CD8-positive, alpha-beta memory T cell (primary cell): ENCODE measurements at places on chromosomes 11 and 22. TPM values are rescaled to one million over a fixed set of nuclear protein-coding genes. Genes with fewer than 3 reads are reported as not detected.
A peak's percentile ranks its signal among the peaks of the same experiment; 100 is the strongest.

The DEUP1 gene
- total RNA-seq = not detected

The NDUFA6 gene
- total RNA-seq = 126 TPM

The PEX26 gene
- 56.7 TPM for total RNA-seq

The CARD18 gene
- total RNA-seq = not detected

The ACTN3 gene
- 0.33 TPM for total RNA-seq

The KRTAP5-1 gene
- total RNA-seq = not detected

The TMEM151A gene
- not detected for total RNA-seq

The ROBO4 gene
- not detected for total RNA-seq

The CRKL gene
- 94.0 TPM for total RNA-seq

The ARHGAP42 gene
- total RNA-seq = 0.18 TPM

- H3K4me1 ChIP-seq = no peaks in the 10 kb centered on the region
- no peak overlapping the region for H3K27ac ChIP-seq
- H3K4me3 ChIP-seq = no peak overlapping the region
- H3K36me3 ChIP-seq = no peaks in the 10 kb centered on the region
- no peaks in the 10 kb centered on the region for H3K27me3 ChIP-seq
These were observed 12.4 kb downstream of the SLC25A18 start for GRCh38 chr22:17575681-17576080.

DNA sequence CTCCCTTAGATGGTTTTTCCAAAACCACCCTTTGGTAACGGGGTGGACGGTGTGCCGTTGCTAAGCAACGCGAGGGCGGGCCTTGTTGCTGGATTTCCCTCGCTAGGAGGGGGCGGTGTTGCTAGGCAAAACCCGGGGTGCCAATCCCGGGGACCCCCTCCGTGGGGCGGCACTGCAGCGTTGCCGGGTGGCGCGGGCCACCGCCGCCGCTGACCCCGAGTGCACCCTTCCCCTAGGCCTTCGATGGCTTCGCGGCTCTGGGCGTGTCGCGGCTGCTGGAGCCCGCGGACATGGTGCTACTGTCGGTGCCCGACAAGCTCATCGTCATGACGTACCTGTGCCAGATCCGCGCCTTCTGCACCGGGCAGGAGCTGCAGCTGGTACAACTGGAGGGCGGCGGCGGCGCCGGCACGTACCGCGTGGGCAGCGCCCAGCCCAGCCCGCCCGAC lies 8.9 kb downstream of the EHBP1L1 start:
- no peak for DNase-seq
- no peak overlapping the region for H3K27ac ChIP-seq
- H3K4me3 ChIP-seq = no peak overlapping the region
- peaks cover 20% of the 10 kb centered on the region for H3K36me3 ChIP-seq
- H3K4me1 ChIP-seq = peaks cover 17% of the 10 kb centered on the region

DNA sequence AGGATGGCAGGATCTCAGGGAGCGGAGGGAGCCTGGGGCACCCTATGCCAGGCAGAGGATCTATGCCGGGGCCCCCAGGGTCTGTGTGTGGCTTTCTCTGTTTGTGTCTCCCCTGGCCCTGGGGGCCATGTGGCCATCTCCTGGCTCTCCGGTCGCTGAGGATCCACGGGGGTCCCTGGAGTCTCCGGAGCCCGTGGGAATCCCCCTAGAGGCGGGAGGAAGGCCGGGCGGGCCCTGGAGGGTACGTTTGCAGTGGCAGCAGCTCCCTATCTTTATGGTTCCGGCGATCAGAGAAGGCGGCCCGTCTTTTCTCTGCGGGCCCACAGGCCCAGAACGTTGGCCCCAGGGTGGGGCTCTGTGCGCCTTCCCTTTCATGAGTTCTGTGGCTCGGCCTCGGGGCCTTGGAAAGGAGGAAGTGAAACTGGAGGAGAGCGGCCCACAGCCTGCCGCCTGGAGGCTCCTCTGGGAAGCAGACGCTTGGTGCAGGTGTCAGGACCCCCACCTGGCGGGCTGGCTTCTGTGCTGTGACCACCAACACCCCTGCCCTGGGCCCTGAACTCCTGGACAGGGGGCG lies 82.1 kb downstream of the KCNQ1 start:
- H3K4me1 ChIP-seq = peaks cover 12% of the 10 kb centered on the region
- H3K4me3 ChIP-seq = no peak overlapping the region
- H3K27me3 ChIP-seq = no peaks in the 10 kb centered on the region
- no peaks in the 10 kb centered on the region for H3K36me3 ChIP-seq
- H3K27ac ChIP-seq = no peak overlapping the region

- H3K27ac ChIP-seq = no peak overlapping the region
- H3K27me3 ChIP-seq = no peaks in the 10 kb centered on the region
- H3K36me3 ChIP-seq = no peaks in the 10 kb centered on the region
- H3K4me3 ChIP-seq = no peak overlapping the region
- DNase-seq = no peak
These were observed 7.7 kb downstream of the E2F8 start for GRCh38 chr11:19232910-19233503.

GRCh38 chr11:63840356-63841060 lies 1.6 kb downstream of the MARK2 start:
- no peaks in the 10 kb centered on the region for H3K36me3 ChIP-seq
- peaks cover 46% of the 10 kb centered on the region for H3K4me1 ChIP-seq
- H3K27me3 ChIP-seq = no peaks in the 10 kb centered on the region

GRCh38 chr11:415640-416041 lies 842 bp upstream of the SIGIRR start:
- no peaks in the 10 kb centered on the region for H3K36me3 ChIP-seq
- DNase-seq = no peak
- peak overlapping the region; percentile 83 for H3K4me3 ChIP-seq
- peaks cover 19% of the 10 kb centered on the region for H3K4me1 ChIP-seq

DNA sequence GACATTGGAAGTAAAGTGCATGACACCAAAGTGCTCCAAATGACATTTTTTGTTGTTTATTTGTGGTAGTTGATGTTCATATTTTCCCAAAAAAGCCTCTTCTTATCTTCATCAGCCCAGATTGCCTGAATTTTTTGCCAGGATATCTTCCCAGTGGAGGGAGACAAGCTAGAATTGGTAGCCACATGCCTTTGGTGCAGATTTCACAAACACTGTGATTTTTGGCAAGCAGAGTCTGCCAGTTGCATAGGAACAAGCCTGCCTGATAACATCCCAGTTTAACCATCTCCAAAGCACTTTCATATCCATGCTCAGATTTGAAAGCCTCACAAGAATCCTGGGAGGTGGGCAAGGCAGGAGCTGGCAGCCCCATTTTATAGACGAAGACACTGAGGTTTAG lies 102.3 kb upstream of the SYT13 start:
- H3K4me3 ChIP-seq = no peak overlapping the region
- no peaks in the 10 kb centered on the region for H3K36me3 ChIP-seq
- H3K27ac ChIP-seq = no peak overlapping the region
- DNase-seq = no peak
- no peaks in the 10 kb centered on the region for H3K27me3 ChIP-seq
- H3K4me1 ChIP-seq = no peaks in the 10 kb centered on the region

GRCh38 chr11:129695571-129696308 lies 119.9 kb upstream of the TMEM45B start:
- peak overlapping the region; percentile 67 for H3K4me3 ChIP-seq
- H3K27ac ChIP-seq = no peak overlapping the region
- H3K27me3 ChIP-seq = no peaks in the 10 kb centered on the region

DNA sequence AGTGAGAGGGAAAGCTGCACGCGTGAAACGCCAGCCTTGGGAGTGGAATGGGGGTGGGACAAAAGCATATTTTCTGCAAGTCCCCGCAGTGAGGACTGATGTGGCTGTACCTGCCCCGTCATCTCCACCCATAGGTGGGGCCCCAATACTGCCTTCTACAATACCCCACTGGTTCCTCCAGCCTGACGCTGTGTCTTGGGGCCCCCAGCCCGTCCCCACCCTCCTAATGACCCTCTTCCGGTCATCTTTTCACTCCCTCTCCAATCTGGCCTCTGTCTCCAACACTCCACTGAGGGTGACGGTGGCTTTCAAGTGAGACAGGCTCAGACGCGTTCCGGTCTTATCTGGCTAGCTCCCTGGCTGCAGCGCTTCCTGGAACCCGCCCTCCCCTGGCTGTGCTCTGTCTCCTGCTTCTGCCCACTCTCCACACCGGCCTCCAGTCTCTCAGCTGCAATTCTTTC lies 104.2 kb downstream of the MICAL3 start:
- peaks cover 6% of the 10 kb centered on the region for H3K4me1 ChIP-seq
- DNase-seq = no peak
- no peaks in the 10 kb centered on the region for H3K36me3 ChIP-seq
- H3K4me3 ChIP-seq = no peak overlapping the region
- H3K27me3 ChIP-seq = no peaks in the 10 kb centered on the region

DNA sequence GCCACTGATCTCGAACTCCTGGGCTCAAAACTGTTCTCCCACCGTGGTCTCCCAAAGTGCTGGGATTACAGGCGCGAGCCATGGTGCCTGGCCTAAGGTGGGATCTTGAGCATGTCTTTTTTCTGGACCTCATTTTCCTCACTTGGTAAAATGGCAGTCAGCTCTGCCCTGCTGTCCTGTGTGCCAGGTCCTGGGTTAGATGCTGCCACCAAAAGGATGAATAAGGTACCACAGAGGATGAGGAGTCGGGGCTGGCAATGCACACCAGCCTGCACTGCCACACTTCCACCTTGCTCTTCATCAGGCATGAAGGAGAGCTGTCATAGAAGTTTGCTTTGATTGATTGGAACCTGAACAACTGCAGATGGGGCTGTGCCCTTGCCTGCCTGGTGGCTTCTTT lies 32.3 kb downstream of the ACO2 start:
- peaks cover 22% of the 10 kb centered on the region for H3K36me3 ChIP-seq
- H3K27ac ChIP-seq = no peak overlapping the region
- DNase-seq = no peak
- H3K4me3 ChIP-seq = no peak overlapping the region

GRCh38 chr11:93842461-93842860 lies 8.0 kb downstream of the VSTM5 start:
- H3K4me3 ChIP-seq = no peak overlapping the region
- no peaks in the 10 kb centered on the region for H3K27me3 ChIP-seq
- no peak overlapping the region for H3K27ac ChIP-seq
- DNase-seq = no peak

DNA sequence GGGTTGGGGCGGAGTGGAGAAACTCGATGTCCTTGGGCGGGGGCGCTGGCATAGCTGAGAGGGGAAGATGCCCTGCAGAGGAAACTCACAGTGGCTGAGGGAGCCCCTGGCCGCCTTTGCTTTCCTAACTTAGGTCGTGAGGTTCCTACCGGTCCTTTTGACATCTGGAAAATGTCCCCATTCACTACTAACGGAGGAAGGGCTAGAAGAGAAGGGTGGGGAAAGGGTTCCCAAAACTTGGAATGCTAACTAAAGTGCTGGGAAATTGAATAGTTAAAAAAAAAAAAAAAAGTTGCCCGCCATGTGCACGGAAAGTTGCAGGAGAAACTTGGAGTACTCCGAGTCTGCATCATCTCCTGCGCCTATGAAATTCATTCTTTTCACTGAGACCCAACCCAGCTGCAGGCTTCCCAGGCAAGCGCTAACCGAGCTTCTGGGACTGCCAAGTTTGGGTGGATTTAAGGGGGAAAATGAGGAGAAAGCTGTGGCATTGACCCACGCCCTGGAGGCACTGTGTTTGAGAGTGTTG lies 796 bp downstream of the TIMP3 start:
- H3K36me3 ChIP-seq = no peaks in the 10 kb centered on the region
- H3K4me3 ChIP-seq = no peak overlapping the region
- DNase-seq = no peak
- H3K4me1 ChIP-seq = no peaks in the 10 kb centered on the region
- no peak overlapping the region for H3K27ac ChIP-seq

- H3K27me3 ChIP-seq = no peaks in the 10 kb centered on the region
- H3K4me1 ChIP-seq = no peaks in the 10 kb centered on the region
- H3K36me3 ChIP-seq = peaks cover 2% of the 10 kb centered on the region
- DNase-seq = no peak
- H3K27ac ChIP-seq = no peak overlapping the region
These were observed 66.0 kb downstream of the RDX start for GRCh38 chr11:110230377-110230776.

GRCh38 chr11:125777309-125777708 lies 1.3 kb downstream of the PATE2 start:
- no peak overlapping the region for H3K27ac ChIP-seq
- H3K36me3 ChIP-seq = no peaks in the 10 kb centered on the region
- DNase-seq = no peak
- no peaks in the 10 kb centered on the region for H3K4me1 ChIP-seq
- H3K4me3 ChIP-seq = no peak overlapping the region
- no peaks in the 10 kb centered on the region for H3K27me3 ChIP-seq

DNA sequence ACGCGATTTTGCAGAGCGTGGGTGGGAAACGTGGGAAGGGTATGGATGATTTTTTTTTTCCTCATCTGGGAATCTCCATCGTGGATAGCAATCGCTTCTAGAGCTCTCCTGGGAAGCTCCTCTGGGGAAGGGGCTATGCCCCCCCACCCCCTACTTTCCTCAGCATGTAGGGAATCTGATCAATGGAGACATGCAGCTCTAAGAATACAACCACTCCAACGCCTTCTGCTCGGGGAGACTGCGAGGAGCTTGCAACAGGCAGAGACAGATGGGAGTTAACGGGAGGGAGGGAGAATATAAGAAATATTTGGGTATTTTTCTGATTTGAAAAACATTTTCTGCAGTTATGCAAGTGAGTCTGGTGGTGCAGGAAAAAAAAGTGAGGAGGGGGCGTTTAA lies 104.6 kb upstream of the HSD17B12 start:
- H3K36me3 ChIP-seq = no peaks in the 10 kb centered on the region
- H3K27me3 ChIP-seq = peaks cover 51% of the 10 kb centered on the region
- H3K4me1 ChIP-seq = peaks cover 8% of the 10 kb centered on the region
- no peak overlapping the region for H3K4me3 ChIP-seq
- H3K27ac ChIP-seq = no peak overlapping the region

GRCh38 chr11:85783758-85784157 lies 27.2 kb downstream of the SYTL2 start:
- peaks cover 17% of the 10 kb centered on the region for H3K4me1 ChIP-seq
- H3K27ac ChIP-seq = no peak overlapping the region
- no peaks in the 10 kb centered on the region for H3K27me3 ChIP-seq
- DNase-seq = no peak

DNA sequence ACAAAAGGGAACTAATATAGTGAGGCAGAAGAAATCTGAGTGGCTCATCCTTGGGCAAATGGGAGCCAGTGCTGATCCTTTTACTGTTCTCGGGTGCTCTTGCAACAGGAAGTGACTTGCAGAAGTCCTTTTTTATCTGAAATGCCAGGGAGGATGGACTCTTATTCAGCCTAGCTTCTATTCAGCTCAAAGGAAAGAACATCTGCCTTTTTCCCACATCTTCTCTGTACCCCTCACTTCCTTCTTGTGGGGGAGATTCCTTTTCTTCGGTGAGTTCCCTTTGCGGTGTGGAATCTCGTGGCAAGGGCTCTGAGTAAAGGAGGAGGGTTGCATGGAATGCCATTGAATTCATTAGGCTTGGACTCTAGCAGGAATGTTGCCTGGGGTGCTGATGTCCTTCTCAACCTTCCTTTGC lies 76.2 kb downstream of the ZBTB16 start:
- H3K4me3 ChIP-seq = no peak overlapping the region
- no peak overlapping the region for H3K27ac ChIP-seq
- no peaks in the 10 kb centered on the region for H3K27me3 ChIP-seq
- DNase-seq = no peak
- H3K36me3 ChIP-seq = no peaks in the 10 kb centered on the region
